Osteoblast (primary cell): ENCODE measurements at places on chromosomes 4 and X. TPM values are rescaled to one million over a fixed set of nuclear protein-coding genes. Genes with fewer than 3 reads are reported as not detected.

CXCL3 gene
- 0.36 TPM in 1 of 2 replicates, not detected in the other for total RNA-seq

SSX4 gene
- not detected in 2 replicates for total RNA-seq

RBPJ gene
- total RNA-seq, result 106 and 109 TPM in 2 replicates

SSX2B gene
- not detected in 2 replicates for total RNA-seq

GLRB gene
- 27.1 and 32.4 TPM in 2 replicates for total RNA-seq

PNMA6E gene
- not detected in 2 replicates for total RNA-seq

NLRP2B gene
- total RNA-seq, result under 0.01 TPM in 1 of 2 replicates, not detected in the other

EMCN gene
- not detected in 2 replicates for total RNA-seq

TREX2 gene
- 3.3 and 3.5 TPM in 2 replicates for total RNA-seq

TBCK gene
- total RNA-seq, result 65.1 and 68.8 TPM in 2 replicates

PORCN gene
- 12.4 and 13.8 TPM in 2 replicates for total RNA-seq

CNKSR2 gene
- total RNA-seq, result 1.2 and 1.8 TPM in 2 replicates

DNAJB14 gene
- total RNA-seq, result 39.2 and 41.3 TPM in 2 replicates

ANXA3 gene
- total RNA-seq, result 2.1 and 2.9 TPM in 2 replicates

GPC4 gene
- 8.3 TPM in 2 replicates for total RNA-seq

COL4A6 gene
- total RNA-seq, result not detected in 2 replicates

DMRTC1 gene
- total RNA-seq, result not detected in 2 replicates

C4orf54 gene
- under 0.01 TPM in 1 of 2 replicates, not detected in the other for total RNA-seq

ASB5 gene
- 0.29 and 1.1 TPM in 2 replicates for total RNA-seq

SLITRK2 gene
- total RNA-seq, result not detected in 2 replicates

ARHGAP24 gene
- 52.5 and 81.3 TPM in 2 replicates for total RNA-seq

IRAK1 gene
- total RNA-seq, result 99.5 and 100 TPM in 2 replicates

IGSF1 gene
- 0.29 and 1.1 TPM in 2 replicates for total RNA-seq

FRG2 gene
- not detected in 2 replicates for total RNA-seq

CNGA1 gene
- not detected in 2 replicates for total RNA-seq

FTSJ1 gene
- total RNA-seq, result 67.3 and 67.5 TPM in 2 replicates

ERCC6L gene
- 0.59 and 0.72 TPM in 2 replicates for total RNA-seq

ADH6 gene
- total RNA-seq, result not detected in 2 replicates

SMPX gene
- total RNA-seq, result not detected in 2 replicates

PABPC1L2A gene
- not detected in 2 replicates for total RNA-seq

SLC4A4 gene
- 13.0 and 24.8 TPM in 2 replicates for total RNA-seq

SMARCA1 gene
- total RNA-seq, result 44.8 and 58.6 TPM in 2 replicates

AFP gene
- not detected in 2 replicates for total RNA-seq

FGF13 gene
- 0.36 TPM in 1 of 2 replicates, not detected in the other for total RNA-seq

PHKA1 gene
- 4.7 and 5.6 TPM in 2 replicates for total RNA-seq

CPE gene
- total RNA-seq, result 6.9 and 8.5 TPM in 2 replicates

VEGFC gene
- total RNA-seq, result 55.4 and 56.9 TPM in 2 replicates

CABS1 gene
- not detected in 2 replicates for total RNA-seq

NFKB1 gene
- total RNA-seq, result 27.1 and 28.6 TPM in 2 replicates

GPRASP3 gene
- 3.2 and 3.3 TPM in 2 replicates for total RNA-seq

HSFX3 gene
- not detected in 2 replicates for total RNA-seq

SPANXN3 gene
- total RNA-seq, result not detected in 2 replicates

SPANXB1 gene
- total RNA-seq, result not detected in 2 replicates

DDX53 gene
- total RNA-seq, result not detected in 2 replicates

SYNPO2 gene
- 20.9 and 34.0 TPM in 2 replicates for total RNA-seq

AKAP4 gene
- total RNA-seq, result not detected in 2 replicates

TMPRSS11F gene
- total RNA-seq, result not detected in 2 replicates

PABPC4L gene
- 1.1 and 2.7 TPM in 2 replicates for total RNA-seq

WAS gene
- 0.36 TPM in 1 of 2 replicates, not detected in the other for total RNA-seq

STAG2 gene
- total RNA-seq, result 84.3 and 91.2 TPM in 2 replicates

BRS3 gene
- not detected in 2 replicates for total RNA-seq

COX7B2 gene
- total RNA-seq, result not detected in 2 replicates

PCDH18 gene
- 171 and 191 TPM in 2 replicates for total RNA-seq

CXCL1 gene
- 0.29 and 4.7 TPM in 2 replicates for total RNA-seq

TXLNG gene
- total RNA-seq, result 5.1 and 10.3 TPM in 2 replicates

CT45A5 gene
- not detected in 2 replicates for total RNA-seq

DCAF12L2 gene
- not detected in 2 replicates for total RNA-seq

RAB40AL gene
- total RNA-seq, result 0.72 and 0.88 TPM in 2 replicates

RNF175 gene
- total RNA-seq, result under 0.01 TPM in 2 replicates
